Lower leg skin (tissue), 4 donors: ENCODE measurements at places on chromosomes 2 and 18.

- DNase-seq, result peak; percentile 50
Observed at GRCh38 chr2:26568076-26568890, 72.9 kb downstream of the CIB4 start.

- DNase-seq, result no peak
Observed at GRCh38 chr2:222673273-222673672, 1.8 kb downstream of the MOGAT1 start.

DNA sequence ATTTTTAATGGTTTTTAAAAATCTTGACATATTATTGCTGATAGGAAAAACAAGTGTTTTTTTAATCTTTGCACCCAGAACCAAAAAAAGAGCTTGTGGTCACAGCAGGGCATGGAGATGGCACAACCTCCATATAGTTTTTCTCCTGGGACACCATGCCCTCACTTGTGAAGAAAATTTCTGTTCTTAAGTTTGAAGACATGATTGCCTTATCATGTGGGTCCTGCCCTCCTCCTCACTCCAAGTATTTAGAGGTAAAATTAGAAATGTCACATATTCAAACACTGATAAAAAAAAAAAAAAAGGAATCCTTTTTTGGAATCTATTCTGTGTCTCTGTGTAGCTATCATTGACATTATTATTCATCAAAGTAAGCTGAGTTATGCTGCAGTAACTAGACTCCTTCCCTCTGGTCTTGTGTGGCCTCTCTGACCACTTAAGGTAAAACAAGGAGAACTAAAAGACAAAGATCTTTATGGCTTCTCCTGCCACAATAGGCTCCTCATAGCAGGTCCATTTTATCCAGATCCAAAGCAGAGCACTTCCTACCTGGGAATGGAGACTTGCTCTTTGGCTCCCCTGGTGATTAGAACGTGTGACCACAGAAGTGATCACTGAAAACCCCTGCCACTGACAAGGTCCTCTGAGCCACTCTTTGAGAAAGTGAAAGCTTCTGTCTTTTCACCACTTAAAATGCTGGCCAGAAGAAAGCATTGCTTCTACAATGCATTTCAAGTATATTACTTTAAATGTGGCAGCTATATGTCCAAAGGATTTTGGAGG lies 19.8 kb downstream of the ADD2 start:
- DNase-seq, result no peak

- no peak for DNase-seq
Observed at GRCh38 chr2:54650612-54651011, 72.8 kb upstream of the EML6 start.

DNA sequence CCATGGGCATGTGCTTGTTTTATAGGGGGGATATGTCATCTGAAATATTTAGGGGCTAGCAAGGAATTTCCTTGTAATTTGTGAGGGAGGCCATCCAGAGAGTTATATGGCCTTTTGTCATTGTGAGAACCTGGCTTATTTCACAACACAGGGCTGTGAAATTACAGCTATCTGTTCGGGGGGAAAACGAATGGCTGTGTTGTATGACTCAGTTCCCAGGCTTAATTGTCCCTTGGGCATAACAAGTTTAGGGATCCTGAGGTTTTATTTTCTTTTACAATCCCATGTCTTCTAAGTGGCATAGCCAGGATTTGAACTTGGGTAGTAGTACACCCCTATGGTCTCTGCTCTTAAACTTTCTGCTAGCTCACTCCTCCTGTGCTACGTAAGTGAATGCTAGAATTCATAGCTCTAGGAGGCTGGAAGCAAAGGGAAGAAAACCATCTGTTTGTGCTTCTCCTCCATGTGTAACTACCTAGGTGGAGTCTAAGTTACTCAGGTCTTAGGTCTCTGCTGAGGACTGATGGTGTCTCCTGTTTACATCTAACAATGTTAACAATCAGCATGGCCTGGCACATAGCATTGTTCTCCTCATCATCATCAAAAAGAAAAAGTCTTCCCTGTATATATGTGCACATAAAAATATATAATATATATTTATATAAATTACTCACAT lies 53.8 kb downstream of the SKA1 start:
- DNase-seq, result no peak

- peak; percentile 80 for DNase-seq
Observed at GRCh38 chr2:109069331-109070194, 59.4 kb upstream of the SH3RF3 start.

- DNase-seq, result no peak
Observed at GRCh38 chr18:12336887-12337286, 28.8 kb downstream of the TUBB6 start.

DNA sequence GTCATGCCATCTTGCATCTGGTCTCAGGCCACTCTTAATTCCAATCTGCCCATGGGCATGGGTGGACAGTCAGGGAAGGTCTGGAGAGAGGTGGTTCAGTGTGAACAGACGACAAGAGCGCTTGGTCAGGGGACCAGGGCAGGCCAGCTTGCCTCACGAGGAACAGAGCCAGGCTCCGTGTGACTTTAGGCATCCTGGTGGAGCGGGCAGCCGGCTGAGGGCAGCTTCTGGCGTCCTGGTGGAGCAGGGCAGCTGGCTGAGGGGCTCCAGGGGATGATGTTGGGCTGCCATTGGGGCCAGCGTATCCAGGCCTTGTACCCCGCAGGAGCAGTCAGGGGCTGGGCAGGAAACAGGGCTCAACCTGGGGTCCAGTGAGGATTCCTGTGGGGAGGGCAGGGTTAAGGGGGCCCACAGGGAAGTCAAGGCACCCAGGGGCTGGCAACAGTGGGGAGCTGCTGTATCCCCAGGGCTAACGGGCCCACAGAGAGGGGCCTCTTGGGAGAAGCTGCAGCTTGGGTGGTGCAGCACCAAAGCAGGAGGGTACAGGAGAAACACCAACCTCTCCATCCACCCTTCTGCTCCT lies 197.9 kb upstream of the TWIST2 start:
- DNase-seq, result peak; percentile 83

- no peak for DNase-seq
Observed at GRCh38 chr18:22296304-22296703, 121.4 kb downstream of the CTAGE1 start.

GRCh38 chr18:54608028-54608642 lies 17.1 kb downstream of the DYNAP start:
- DNase-seq, result no peak

GRCh38 chr2:230160112-230160660 lies 59.6 kb downstream of the SP110 start:
- DNase-seq, result no peak

- no peak for DNase-seq
Observed at GRCh38 chr2:70927641-70928040, 8.1 kb upstream of the ATP6V1B1 start.

DNA sequence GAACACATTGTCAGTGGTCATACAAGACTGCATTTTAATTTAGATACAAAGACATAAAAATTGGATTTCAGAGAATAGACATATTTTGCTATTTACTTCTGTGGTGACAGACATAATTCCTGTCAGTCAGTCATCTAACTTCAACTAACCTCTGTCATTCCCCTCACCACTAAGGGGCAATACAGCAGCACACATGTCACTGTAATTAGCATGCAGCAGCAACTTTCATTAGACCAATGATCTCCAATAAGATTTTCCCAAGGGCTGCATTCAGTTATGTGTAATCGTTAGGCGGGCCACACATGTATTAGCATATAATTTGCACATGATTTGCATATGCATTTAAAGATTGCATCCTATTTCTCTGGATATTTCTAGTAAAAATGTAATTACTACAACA lies 624.5 kb downstream of the NR4A2 start:
- DNase-seq, result no peak

- DNase-seq, result no peak
Observed at GRCh38 chr18:22490429-22490846, 72.7 kb upstream of the CTAGE1 start.

- DNase-seq, result no peak
Observed at GRCh38 chr2:100272841-100273329, 49.4 kb downstream of the LONRF2 start.

DNA sequence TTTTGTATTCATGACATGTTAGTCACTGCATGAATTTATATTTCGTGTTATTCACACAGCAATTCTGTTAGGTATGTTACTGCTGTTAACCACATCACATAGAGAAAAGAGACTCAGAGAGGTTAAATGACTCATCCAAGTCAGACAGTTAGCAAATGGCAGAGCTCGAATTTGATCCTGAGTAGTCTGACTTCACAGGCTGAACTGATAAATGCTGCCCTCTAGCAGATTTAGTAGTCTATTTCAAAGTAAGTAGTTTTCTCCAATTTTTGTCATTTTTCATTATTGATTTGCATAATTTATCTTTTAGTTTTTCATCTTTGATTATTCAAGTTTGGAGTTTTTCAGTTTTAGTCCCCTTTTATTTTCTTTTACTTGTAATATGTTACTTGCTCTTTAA lies 58.3 kb downstream of the WDR7 start:
- DNase-seq, result no peak

DNA sequence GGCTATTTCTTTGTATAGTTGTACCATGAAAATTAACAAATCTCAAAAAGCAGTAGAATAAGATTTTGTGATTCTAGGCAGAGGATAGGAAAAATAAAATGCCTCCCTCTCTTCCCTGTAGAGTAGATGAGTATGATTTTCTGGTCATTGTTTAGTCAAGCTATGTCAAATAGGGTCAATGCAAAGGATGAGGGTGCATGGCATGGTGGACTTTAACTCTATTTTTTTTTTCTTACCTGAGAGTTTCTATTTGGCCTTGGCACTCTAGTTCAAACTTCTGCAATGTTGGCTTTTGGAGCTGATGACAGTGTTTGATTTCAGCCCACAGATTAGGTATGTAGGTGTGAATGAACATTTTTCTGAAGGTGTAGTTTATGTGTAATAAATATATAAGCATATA lies 224.5 kb downstream of the TRIB2 start:
- DNase-seq, result no peak

DNA sequence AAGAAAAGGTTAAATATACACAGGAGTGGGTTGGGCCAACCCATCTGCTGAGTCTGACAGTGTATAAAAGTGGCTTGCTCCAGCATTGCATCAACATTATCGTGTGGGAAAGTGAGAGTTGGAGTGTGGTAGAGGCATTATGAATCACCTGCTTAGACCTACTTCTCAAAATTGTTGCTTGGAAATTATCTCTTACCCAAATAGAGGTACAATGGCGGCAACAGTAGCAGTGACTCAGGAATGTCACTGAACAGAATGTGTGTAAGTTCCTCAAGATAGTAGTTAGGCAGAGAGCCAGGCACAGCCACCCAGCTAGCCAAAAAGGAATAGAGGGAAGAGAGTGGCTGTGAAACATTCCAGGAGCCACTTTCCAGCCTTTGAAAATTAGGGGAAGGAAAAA lies 616.0 kb downstream of the NUP35 start:
- DNase-seq, result no peak

DNA sequence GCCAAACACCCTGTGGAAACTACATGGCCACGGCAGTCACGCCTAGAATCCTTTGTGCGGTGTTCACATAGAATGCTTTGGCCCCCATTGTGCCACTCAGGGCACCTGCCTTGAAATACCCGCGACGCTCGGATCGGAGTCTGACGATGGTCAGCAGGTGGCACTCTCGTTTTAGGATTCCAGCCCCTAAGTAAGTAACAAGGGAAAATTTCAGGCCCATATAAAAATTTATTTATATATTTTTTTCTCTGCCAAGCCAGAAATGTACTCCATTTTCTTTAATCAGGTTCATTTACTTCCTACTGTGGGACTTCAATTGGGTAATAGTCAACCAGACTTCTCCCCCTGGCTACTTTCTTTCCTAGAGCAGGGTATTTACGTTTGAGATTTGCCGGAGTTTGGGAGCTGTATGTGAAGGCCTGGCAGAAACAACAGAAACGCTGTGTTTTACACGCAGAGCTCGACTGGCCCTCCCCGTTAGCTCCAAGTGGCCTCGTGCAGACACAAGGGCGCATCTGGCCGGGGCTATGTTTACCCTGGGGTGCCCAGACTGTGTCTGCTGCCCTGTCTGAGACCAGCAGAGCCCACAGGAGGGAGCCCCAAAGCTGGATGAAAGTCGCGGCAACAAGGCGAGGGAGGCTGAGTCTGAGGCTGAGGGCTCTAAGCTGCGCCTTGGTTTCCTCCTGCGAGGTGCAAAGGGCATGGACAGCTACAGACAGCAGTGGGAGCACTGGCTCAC lies 41.6 kb downstream of the LRRC30 start:
- DNase-seq, result peak; percentile 87

DNA sequence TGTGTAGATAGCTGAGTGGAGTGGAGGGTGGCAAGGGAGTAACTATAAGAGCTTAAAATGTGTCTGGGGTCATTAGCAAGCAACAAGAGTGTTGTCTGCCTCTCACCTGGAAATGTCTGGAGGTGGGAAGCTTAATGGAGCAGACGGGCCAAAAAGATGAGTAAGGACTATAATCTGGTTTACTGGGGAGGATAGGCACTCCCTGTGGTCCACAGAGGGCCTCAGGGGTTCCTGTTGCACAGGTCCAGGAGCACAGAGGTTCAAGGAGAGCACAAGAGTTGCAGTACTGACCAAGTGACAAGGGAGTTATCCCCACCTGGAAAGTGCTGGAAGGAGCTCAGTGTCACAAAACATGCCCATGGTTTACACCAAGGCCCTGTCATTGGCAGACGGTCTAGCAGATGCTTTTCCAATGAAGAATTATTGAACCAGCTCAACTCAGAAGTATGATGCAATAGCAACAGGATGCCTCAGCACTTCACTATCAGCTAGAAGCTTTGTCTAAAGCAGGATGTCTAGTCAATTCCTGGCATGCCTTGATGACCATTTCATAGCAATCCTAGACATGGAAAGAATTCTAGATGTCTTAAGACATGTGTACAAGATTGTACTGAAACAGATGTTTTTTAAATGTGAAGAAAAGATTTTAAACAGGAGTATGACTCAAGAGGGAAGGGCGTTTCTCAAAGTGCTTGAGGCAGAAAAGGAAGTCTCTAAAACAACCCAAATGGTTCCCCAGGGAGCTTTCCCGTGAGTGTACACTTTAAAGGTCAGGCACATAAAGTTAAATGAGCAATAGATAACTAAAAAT lies 62.9 kb upstream of the SERPINE2 start:
- peak; percentile 72 for DNase-seq

GRCh38 chr2:241149925-241150659 lies at the start of gene PPP1R7:
Gene PPP1R7, plus strand, starts transcription at chr2:241150467. Its CDS starts 29 bp downstream, at chr2:241150496.
- peak; percentile 99 for DNase-seq

GRCh38 chr18:40037356-40037755 lies 1917.7 kb upstream of the PIK3C3 start:
- DNase-seq, result no peak

DNA sequence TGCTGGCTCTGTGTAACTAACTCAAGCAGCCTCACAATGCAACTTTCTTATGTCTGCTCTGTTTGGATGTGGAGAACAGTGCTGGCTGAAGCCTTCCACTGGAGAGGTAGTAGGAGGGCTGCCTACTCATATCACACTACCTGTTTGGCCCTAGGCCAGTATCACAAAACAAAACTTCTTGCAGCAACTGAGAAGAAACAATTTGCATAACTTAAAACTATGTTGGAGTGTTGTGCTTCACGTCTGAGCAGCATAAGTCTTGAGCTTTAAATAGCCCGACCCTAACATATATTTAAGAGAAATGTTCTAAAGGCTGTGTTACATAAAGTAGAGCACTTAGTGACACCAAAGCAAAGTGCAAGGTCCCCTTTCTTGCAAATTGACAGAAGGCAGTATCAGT lies 204.9 kb upstream of the ACVR2A start:
- DNase-seq, result no peak
